ENCODE measurements at places on chromosomes 3 and 15.

DNA sequence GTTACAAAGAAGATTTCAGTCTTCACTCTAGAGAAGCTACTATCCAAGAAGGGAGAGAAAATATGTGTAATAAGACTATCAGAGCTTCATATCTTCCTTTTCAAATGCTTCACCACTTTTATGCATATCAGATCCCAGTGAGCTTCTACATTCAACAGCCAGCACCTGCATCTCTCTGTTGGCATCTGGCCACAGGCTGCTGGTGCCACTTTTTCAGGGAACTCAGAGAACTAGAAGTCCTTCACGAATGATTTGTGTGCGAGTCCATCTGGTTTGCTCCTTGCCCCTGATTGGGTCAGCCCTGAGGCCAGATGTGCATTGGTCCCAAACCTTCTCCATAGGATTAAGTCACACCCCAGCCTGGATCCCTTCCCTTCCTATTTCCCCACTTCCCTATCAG, 22.1 kb downstream of the SNTN start:
- no peak overlapping the region for H3K27ac ChIP-seq
- H3K4me1 ChIP-seq: no peaks in the 10 kb centered on the region
- no peaks in the 10 kb centered on the region for H3K36me3 ChIP-seq
- DNase-seq: no peak
- H3K4me3 ChIP-seq: no peak overlapping the region

- no peaks in the 10 kb centered on the region for H3K27me3 ChIP-seq
- no peak overlapping the region for H3K27ac ChIP-seq
- no peaks in the 10 kb centered on the region for H3K4me1 ChIP-seq
- no peak for DNase-seq
Measured at GRCh38 chr3:182385356-182385755, 407.9 kb upstream of the ATP11B start.

DNA sequence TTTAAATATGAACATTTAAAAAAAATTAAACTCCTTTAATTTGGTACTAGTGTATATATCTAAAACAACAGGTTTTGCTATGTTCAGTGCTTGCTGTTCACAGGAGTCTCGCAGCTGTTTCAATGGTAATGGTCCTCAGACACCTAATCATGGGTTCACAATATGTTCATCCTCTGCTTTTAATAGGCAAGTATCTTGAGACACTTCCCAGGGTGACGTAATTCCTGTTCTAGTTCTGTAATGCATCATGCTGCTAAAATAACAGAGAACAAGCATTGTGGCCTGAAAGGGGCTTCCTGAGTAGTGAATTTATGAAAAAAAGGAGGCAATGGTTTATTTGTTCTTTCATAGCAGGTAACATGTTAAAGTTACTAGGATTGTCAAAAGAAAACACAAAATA, 625.2 kb upstream of the GBE1 start:
- no peak for DNase-seq
- H3K4me1 ChIP-seq: no peaks in the 10 kb centered on the region
- H3K4me3 ChIP-seq: no peak overlapping the region

- peaks cover 3% of the 10 kb centered on the region for H3K27me3 ChIP-seq
- H3K27ac ChIP-seq: no peak overlapping the region
- H3K4me3 ChIP-seq: no peak overlapping the region
- peaks cover 5% of the 10 kb centered on the region for H3K4me1 ChIP-seq
- no peak for DNase-seq
- H3K36me3 ChIP-seq: no peaks in the 10 kb centered on the region
Measured at GRCh38 chr3:67109651-67110204, 111.6 kb downstream of the KBTBD8 start.

DNA sequence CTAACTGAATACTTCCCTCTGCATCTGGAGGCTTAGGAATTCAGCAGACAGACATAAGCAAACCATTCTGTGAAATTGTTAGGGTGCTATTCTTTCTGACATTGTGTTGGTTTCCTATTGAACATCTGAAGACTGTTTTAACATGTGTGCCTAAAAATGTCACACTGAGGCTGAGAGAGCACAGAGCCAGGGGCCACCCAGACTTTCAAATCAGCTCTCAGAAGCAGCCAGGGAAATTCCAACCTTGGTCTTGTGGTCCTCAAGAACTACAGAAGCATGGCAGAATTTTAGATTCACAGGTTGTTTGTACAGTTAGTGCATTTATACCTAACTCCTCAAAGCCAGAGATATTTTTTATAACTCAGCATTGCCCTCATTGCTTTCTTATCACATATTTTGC, 929.2 kb upstream of the CFAP20DC start:
- no peaks in the 10 kb centered on the region for H3K27me3 ChIP-seq
- peak overlapping the region; percentile 84 for H3K27ac ChIP-seq
- peaks cover under 1% of the 10 kb centered on the region for H3K36me3 ChIP-seq
- peak overlapping the region; percentile 16 for H3K4me3 ChIP-seq

DNA sequence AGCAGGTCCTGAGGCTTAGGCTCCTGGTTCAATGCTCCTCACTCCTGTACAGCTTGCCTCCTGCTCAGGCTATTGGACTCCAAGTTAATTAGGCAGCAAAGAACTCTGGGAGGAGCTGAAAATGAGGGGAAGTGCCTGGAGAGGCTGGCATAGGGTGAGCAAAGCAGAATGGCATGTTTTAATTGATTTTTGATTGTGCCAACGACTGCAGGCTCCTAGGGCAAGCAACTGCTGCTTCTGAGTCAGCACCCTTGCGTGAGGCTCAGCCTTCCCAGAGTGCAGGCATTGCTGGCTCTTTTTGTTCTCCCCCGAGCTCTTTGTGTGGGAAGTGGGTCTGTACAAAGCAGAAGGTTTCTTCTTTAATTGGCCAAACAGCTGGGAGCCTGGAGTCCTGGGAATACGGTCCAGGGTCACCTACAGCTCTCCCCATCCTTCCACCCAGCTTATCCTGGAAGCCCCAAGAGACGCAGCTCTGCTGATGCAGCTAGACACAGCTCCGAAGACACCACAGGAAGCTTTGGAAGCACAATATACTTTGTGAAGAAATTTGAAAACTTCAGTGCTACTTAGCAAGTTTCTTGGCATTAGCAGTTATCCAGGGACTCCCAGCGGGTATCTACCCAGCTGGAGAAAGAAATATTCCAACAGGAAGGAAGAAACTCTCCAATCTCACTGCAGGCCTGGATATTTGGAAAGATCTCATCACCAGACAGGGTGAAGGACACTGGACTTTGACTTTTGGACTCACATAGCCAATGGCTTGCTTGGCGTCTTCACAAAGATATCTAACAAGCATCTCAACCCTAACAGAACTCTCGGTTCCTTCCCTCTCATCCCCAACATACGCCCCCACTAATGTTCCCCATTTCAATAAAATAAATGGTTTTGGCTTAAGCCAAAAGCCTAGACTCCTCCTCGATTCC, 76.8 kb downstream of the BDH1 start:
- H3K27ac ChIP-seq: no peak overlapping the region
- no peaks in the 10 kb centered on the region for H3K36me3 ChIP-seq
- no peak overlapping the region for H3K4me3 ChIP-seq

DNA sequence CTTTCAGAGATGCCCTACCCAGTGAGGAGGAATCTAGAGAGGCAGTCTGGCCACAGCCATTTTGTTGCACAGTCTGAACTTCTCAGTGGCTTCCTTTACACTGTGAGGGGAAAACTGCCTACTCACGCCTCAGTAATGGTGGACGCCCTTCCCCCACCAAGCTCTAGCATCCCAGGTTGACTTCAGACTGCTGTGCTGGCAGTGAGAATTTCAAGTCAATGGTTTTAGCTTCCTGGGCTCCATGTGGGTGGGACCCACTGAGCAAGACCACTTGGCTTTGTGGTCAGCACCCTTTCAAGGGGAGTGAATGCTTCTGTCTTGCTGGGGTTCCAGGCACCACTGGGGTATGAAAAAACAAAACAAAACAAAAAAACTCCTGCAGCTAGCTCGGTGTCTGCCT, 663.2 kb upstream of the ZNF385D start:
- no peaks in the 10 kb centered on the region for H3K27me3 ChIP-seq
- H3K27ac ChIP-seq: no peak overlapping the region
- no peak for DNase-seq
- no peaks in the 10 kb centered on the region for H3K36me3 ChIP-seq

DNA sequence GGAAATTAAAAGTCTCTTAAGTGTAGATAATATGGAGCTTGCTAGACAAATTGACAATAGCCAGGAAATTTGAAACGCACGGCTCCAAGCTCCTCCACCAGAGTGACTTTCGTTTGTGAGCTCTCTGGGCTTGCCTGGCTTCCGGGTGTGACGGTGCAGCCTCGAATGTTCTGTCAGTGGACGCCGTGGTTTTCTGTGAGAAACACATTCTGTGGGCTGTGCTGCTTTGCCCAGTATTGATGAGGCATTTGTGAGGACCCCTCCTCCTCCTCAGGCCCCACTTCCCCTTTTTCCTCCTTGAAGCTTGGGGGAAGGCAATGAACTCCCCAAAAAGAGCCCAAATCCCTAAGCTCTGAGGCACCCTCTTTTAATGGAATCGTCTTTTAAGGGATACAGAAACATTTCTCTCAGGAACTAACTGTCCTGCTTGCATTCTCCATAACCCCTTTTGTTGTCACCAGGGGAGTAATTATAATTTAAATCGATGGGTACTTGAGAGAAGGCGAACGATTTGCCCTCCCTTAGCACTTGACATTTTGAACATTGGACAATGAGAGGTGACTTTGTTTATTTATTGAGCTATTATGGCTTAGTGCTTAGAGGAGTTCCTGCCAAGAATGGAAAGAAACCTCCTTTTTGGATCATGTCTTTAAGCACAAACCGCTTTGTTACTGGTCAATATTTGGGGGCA, 40.8 kb downstream of the POLR2M start:
- no peak overlapping the region for H3K4me3 ChIP-seq
- no peaks in the 10 kb centered on the region for H3K4me1 ChIP-seq
- no peaks in the 10 kb centered on the region for H3K27me3 ChIP-seq

GRCh38 chr3:17771177-17772017, 29.0 kb upstream of the TBC1D5 start:
- H3K4me3 ChIP-seq: no peak overlapping the region
- no peak for DNase-seq
- no peak overlapping the region for H3K27ac ChIP-seq
- H3K27me3 ChIP-seq: peaks cover 40% of the 10 kb centered on the region
- peaks cover 5% of the 10 kb centered on the region for H3K36me3 ChIP-seq

DNA sequence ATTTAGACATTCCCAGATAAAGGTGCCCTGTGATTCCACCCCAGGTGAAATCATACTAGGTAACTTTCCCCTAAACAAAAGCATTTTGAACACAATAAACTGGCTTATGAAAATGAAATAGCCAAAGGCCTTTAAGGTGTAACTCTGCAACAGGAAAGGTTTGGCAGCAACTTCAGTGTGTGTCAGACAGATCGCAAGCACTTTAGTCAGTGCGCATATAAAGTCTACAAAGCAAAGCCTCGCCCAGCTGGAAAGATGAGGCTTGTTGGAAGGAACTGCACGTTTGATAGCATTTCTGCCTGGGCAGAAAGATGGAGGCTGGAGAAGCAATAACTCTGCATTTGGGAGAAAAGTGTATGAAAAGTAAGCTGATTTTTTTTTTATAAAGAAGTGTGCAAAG, 57.9 kb downstream of the PRICKLE2 start:
- no peaks in the 10 kb centered on the region for H3K27me3 ChIP-seq
- no peak for DNase-seq
- H3K27ac ChIP-seq: no peak overlapping the region
- no peaks in the 10 kb centered on the region for H3K4me1 ChIP-seq
- H3K4me3 ChIP-seq: no peak overlapping the region
- H3K36me3 ChIP-seq: no peaks in the 10 kb centered on the region

- DNase-seq: peak; percentile 43
- H3K27ac ChIP-seq: peak overlapping the region; percentile 69
- H3K36me3 ChIP-seq: no peaks in the 10 kb centered on the region
- peaks cover 29% of the 10 kb centered on the region for H3K4me1 ChIP-seq
Measured at GRCh38 chr3:31288641-31289100, 244.1 kb upstream of the STT3B start.

GRCh38 chr3:121517953-121518655, 27.7 kb downstream of the POLQ start:
- no peak for DNase-seq
- no peak overlapping the region for H3K27ac ChIP-seq
- H3K4me1 ChIP-seq: no peaks in the 10 kb centered on the region

- peaks cover 10% of the 10 kb centered on the region for H3K4me1 ChIP-seq
- no peak overlapping the region for H3K27ac ChIP-seq
- H3K27me3 ChIP-seq: peaks cover 34% of the 10 kb centered on the region
- H3K36me3 ChIP-seq: no peaks in the 10 kb centered on the region
- peak; percentile 9 for DNase-seq
Measured at GRCh38 chr3:49868862-49869466, 742 bp downstream of the CAMKV start.

GRCh38 chr3:45890405-45890804, 4.1 kb downstream of the CCR9 start:
- H3K27ac ChIP-seq: no peak overlapping the region
- no peak for DNase-seq
- H3K27me3 ChIP-seq: peaks cover 29% of the 10 kb centered on the region
- H3K4me3 ChIP-seq: no peak overlapping the region
- H3K4me1 ChIP-seq: peaks cover 41% of the 10 kb centered on the region

GRCh38 chr15:27993996-27994780, 104.9 kb downstream of the OCA2 start:
- DNase-seq: no peak
- no peaks in the 10 kb centered on the region for H3K4me1 ChIP-seq
- no peak overlapping the region for H3K27ac ChIP-seq
- no peak overlapping the region for H3K4me3 ChIP-seq

DNA sequence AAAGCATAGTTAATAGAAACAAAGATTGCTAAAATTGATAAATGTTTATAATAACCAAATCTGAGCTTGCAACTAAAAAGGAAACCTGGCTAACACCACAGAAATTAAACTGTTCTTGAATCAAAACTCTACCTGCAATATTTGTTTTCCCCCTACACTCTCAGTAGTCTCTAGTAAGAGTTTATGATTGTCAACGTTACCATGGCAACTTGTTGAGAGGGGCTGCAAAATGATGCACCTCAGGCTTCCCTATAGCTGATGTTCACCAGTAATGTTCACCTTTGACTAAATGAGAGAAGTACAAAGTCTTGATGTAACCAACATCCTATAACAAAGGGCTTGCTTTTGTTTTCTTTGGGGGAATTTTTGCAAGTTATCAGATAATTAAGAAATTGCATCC, 101.1 kb upstream of the FHIT start:
- no peaks in the 10 kb centered on the region for H3K27me3 ChIP-seq
- no peak for DNase-seq
- no peaks in the 10 kb centered on the region for H3K4me1 ChIP-seq
- H3K36me3 ChIP-seq: no peaks in the 10 kb centered on the region
- H3K4me3 ChIP-seq: no peak overlapping the region
- H3K27ac ChIP-seq: no peak overlapping the region

DNA sequence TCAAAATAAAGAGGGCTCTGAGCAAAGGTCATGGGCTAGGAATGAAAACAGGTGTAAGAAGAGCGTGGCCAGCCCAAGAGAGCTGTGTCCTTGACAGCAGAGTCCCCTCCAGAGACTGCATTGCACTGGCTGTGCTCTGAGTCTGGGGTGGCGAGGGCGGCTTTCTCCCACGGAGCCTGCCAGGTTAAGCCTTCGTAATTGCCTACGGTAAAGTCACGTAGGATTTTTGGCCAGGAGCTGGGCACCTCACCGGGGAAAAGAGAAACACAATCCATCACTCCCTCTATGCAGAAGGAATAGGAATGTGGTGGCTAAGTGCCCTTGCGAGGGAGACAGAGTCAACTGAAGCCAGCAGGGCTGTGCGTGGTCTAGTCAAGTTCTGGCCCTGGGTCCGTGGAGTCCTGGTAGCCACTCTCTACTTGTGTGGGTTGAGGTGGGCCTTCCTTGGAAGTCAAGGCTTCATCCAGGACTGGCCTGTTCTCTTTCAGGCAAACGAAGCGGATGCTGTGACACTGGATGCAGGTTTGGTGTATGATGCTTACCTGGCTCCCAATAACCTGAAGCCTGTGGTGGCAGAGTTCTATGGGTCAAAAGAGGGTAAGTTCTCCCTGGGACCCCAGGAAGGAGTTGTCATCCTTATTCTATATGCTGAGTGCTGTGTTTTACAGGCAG, 7.0 kb downstream of the TF start:
- no peak overlapping the region for H3K27ac ChIP-seq
- no peaks in the 10 kb centered on the region for H3K36me3 ChIP-seq
- DNase-seq: no peak
- no peaks in the 10 kb centered on the region for H3K4me1 ChIP-seq

Measured in activated naive CD8-positive, alpha-beta T cell treated with anti-CD3 and anti-CD28 coated beads, Interleukin-2, amount 50 U/mL, for 24 hours (primary cell).